ENCODE measurements at places on chromosomes 3 and 15.

DNA sequence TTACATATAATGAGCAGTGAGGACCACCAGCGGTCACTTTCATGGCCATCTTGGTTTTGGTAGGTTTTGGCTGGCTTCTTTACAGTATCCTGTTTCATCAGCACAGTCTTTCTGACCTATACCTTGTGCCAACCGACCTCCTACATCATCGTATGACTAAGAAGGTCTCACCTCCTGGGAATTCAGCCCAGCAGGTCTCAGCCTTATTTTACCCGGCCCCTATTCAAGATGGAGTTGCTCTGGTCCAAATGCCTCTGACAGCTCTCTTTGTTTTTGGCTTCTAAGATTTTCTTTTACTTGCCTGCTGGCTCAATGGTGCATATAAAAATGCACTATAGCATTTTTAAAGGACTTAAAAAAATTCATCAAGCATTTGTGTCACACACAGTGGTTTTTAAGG, 3.2 kb upstream of the MME start:
- DNase-seq, result no peak

GRCh38 chr3:174596447-174596982, 262.6 kb upstream of the NAALADL2 start:
- DNase-seq, result no peak

DNA sequence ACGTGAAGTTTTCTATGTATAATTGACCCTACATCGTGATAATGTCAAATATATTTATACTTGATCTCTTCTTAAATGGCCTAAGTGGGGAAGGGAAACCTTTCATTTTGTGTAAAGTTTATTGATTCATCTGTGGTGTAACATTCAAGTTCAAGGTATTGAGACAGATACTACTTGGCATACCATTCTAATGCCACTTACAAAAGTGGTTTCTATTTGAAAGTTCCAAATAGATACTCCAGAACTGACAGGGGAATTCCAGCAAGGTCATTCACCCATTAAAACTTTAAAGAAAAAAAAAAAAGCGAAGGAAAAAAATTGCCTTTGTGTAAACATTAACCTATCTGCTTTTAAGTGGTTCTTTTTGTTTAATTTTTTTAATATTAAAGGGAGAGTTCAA, 45.3 kb upstream of the MAP3K13 start:
- DNase-seq, result no peak

DNA sequence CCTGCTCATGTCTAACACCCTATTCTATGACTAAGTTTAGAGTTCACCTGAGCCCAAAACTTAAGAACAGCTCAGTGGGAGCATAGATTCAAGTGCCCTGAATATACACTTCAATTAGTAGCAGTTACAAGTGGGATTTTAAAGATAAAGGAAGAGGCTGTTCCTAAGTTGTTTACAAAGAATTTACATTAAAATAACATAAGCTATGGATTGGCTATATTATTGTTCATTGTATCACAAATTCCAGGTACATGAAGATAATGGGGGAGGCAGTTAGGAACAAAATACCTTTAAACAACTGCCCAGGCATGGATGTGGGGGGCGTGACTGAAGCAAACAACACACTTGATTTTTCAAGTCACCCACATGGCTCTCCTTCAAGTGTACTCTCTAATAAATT, 52.7 kb downstream of the ROPN1B start:
- no peak for DNase-seq

- no peak for DNase-seq
Measured at GRCh38 chr3:67712259-67712658, 57.8 kb upstream of the SUCLG2 start.

DNA sequence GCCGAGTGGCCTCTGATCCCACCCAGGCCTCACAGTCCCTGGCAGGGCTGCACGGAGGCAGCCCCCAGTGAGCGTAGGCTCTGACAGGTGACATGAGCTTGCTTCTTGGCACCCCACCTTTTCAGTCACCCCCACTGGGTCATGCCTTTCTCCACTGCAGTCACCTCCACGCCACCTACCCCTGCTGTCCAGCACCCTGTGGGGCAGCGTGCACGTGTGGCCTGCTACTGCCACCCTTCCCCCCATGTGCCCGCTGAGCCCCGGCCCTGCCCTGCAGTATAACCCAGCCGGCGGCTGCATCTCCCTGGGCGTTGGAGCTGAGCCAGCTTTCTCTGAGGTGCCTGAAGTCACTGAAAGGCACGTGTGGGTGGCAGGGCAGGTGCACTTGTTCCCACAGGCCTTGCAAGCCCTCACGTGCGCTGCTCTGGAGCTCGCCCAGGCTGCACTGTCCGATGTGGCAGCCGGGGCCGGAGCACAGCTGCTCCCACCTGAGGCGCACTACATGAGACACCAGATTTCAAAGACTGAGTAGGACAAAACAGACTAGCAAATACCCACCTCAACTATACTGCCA, 65.6 kb downstream of the NIPA2 start:
- DNase-seq, result no peak

DNA sequence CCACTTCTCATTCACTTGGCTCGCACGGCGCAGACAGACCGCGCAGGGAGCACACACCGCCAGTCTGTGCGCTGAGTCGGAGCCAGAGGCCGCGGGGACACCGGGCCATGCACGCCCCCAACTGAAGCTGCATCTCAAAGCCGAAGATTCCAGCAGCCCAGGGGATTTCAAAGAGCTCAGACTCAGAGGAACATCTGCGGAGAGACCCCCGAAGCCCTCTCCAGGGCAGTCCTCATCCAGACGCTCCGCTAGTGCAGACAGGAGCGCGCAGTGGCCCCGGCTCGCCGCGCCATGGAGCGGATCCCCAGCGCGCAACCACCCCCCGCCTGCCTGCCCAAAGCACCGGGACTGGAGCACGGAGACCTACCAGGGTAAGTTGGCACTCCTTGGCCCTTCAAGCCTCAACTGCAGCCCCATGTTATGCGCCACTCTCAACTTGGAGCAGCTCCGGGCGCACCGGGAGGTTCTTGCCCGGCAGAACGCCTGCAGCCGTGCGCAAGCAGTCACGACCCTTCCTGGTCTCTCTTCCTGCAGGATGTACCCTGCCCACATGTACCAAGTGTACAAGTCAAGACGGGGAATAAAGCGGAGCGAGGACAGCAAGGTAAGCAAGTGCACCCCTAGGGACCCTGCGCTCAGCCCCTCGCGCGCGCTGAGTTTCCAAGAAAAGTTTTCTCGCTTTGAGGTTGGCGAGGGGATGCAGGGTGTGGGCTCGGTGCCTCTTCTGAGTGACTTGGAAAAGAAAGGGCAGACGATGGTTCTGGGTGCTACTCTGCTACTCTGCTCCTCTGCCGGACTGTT, at the start of gene BHLHE40:
TSS of gene BHLHE40 (plus strand) at position 10 of the 801 bp plus-strand sequence. CDS start at position 292, 282 bp downstream.
- DNase-seq, result no peak

GRCh38 chr15:83449937-83450506, 2.9 kb downstream of the SH3GL3 start:
- no peak for DNase-seq

GRCh38 chr3:52777127-52777958, at the start of gene ITIH1:
TSS of gene ITIH1 (plus strand) at chr3:52777599. CDS start at chr3:52777616, 17 bp downstream.
- no peak for DNase-seq
